MG63 (cell line): ENCODE measurements at places on chromosomes 5 and 9.

DNA sequence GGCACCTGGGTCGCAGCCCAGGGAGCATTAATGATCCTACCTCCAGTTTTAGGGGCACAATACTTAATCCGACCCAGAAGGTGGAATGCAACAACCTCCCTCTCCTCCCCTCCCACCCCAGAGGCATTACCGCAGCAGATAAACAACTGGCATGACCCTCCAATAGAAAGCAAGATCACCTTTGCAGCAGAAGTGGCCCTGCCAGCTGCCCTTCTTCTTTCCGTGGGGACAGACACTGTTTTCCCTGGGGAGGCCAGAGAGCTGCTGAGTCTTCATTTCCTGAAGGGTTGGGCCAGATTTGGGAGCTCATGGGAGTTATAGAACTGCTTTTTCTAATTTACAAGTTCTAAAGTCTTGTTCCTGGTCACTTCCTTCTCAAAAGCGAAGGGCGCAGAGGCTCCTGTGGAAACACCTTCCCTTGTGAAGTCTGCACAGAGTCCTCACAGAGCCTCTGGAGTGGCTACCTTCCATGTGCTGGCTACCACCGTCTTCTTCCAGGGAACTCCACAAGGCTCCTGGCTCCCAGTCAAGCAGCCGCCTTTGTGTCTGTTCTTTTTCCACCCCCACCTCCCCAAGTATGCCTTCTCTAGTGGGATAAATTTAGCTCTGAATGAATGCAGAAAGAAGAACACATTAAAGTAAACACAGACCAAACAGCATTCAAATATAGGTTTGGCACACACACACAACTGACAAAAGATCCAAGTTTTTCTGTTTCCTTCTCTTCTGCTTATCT lies 8.0 kb upstream of the PALM2AKAP2 start:
- peak; percentile 45 for DNase-seq

GRCh38 chr9:117189121-117189520 lies 225.7 kb downstream of the ASTN2 start:
- DNase-seq, result no peak

GRCh38 chr5:180441564-180442051 lies 52.6 kb upstream of the CNOT6 start:
- DNase-seq, result peak; percentile 26

DNA sequence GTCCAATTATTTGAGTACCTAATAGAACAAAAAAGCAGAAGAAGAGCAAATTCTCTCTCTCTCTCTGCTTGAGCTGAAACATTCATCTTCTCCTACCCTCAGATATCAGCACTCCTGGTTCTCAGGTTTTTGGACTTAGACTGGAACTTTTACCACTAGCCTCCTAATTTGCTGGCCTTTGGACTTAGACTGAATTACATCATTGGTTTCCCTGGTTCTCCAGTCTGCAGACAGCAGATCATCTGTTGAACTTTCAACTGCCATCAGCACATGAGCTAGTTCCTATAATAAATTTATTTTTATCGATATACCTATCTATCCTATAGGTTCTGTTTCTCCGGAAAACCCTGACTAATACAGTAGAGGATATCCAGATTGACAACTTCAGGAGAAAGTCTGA lies 208.9 kb upstream of the GAS1 start:
- no peak for DNase-seq

- no peak for DNase-seq
Measured at GRCh38 chr9:16485575-16486321, 384.7 kb downstream of the BNC2 start.

- no peak for DNase-seq
Measured at GRCh38 chr9:4727593-4727992, 13.4 kb downstream of the AK3 start.

DNA sequence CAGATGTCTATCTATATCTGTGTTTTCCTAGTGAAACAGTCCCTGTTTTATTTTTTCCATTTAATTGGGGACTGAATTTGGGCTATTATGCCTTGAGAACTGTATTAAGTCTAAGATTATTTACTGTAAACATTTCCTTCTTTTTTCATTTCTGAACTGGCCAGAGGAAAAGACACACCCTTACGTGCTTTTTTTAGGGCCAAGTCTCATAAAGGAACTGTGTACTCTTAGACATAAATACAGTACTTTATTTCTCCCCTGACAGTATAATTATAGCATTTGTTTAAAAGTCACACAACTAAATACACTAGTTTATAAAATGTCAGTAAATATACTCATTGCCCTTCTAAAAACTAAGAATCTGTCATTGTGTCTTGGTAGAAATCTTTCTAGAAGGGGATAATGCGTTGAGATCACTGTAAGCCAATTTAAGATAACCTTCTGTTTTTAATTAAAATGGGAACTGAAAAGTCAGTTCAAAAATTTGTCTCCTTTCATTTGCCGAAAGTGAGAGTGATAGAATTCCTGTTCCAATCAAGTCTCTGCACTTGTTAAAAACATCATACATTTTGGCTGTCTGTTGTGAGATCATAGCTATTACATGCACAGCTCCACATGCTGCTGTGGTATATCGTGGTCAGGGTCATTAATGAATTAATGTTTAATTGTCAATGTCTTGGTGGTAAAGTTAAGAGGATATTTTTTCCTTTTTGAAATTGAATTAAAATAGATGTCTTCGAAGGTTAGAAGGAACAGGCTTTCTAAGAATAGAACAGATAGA lies 132.1 kb downstream of the FOCAD start:
- no peak for DNase-seq

DNA sequence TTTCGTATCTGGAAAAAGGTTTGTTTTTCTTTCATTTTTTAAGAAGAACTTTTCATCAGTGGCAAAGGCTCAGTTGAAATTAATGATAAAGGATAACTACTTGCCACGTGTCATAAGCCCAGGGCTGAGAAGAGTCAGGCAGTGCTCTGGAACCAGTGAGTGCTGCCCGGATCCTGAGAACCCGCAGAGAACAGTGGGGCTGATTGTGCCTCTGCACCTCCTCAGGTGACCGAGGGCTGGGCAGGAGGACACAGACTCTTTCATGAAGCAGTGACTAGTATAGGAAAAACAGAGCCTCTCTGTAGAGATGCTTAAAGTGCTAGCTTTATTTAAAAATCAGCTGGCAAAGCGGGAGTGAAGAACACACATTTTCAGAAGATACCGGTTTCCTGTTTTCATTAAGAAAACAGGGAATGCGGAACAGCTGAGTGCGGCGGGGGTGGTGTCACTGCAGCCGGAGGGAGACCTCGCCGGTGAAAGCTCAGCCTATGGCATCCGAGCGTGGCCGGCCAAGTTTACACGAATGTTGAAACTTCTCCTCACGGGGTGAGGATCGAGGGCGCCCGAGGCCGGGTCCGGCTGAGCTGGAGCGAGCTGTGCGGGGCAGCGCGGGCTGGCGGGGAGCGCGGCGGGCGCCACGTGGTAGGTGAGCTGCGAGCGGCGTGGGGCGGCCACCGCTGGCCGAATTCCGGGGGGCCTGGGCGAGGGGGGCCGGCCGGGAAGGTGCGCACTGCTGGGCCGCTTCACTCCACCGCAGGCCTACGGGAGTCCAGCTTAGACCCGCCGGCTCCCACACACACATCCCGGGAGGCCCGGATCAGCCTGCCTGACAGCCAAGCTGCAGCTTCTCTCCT lies 134.7 kb upstream of the DMRT1 start:
- peak; percentile 77 for DNase-seq

GRCh38 chr5:65961633-65962032 lies 35.3 kb downstream of the ERBIN start:
- DNase-seq, result no peak

GRCh38 chr5:16431490-16431889 lies 34.1 kb downstream of the ZNF622 start:
- DNase-seq, result no peak

DNA sequence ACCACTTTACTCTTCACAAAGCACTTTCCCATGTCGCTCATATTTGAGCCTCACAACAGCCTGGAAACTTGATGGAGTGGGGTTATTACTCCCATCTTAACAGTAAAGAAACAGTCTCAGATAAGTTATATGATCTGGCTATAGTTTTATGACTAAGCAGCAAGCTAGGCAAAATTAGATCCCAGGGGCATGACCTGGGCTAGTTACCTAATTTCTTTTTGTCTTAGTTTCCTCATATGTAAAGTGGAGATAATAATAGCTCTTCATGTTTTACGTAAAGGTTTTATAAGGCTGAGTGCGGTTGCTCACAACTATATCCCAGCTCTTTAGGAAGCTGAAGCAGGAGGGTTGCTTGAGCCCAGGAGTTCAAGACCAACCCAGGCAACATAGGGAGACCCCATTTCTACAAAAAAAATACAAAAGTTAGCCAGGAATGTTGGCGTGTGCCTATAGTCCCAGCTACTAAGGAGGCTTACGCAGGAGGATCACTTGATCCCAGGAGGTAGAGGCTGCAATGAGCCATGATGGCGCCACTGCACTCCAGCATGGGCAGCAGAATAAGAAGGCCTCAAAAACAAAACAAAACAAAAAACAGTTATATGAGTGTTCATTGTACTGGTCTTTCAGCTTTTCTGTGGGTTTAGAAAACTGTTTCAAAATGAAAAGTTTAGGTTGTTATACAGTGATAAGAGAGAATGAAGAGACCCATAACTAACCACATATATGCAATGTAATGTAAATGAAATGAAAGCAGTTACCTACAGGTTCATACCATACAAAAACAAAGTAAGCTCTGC lies 6.5 kb upstream of the PLIN2 start:
- DNase-seq, result no peak

DNA sequence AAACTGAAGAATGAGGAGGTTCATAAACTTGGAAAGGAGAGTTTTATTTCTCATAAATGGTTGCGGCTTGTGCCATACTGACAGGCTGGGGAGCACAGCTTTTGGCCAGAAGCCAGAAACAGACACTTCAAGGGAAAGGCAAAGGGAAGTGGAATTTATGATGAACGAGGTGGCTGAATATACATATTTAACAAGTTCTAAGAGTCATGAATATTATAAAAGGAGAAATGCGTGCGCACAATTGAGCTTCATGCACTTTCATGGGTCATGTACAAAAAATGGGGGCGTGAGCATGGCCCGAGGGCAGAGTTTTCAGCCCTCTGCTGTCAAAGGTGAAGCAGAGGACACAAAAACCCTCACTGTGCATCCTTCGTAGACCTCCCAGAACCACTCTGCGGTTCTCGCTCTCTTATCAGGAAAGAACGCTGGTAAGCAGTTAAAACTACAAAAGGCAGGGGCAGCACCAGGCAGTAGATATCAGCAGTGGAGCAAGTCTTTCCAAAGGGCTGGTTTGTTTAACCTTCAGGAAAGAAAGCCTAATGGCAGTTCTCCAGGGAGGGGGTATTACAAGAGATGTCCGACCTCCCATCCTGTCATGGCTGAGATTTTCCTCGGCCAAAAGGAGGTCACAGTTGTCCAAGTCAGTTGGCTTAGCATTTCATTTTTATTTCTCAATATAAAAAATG lies 29.0 kb downstream of the AUH start:
- DNase-seq, result no peak

DNA sequence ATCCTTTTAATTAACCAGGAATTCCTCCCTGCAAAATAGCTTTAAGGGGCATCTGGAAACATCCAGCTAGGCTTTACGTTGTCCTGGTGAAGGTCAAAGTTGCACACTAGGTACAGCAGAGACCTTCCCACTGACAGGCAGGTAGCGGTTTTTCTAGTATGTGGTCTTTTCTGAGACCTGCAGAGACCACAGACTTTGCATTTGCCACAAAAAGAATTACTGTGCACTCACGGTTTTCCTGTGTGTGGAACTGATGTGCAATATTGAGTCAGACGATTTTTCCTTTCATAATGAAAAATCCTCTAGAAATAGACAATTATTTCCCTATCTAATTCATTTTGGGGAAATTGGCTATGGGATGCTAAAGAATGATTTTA lies 417.0 kb upstream of the ADAMTSL1 start:
- DNase-seq, result no peak

DNA sequence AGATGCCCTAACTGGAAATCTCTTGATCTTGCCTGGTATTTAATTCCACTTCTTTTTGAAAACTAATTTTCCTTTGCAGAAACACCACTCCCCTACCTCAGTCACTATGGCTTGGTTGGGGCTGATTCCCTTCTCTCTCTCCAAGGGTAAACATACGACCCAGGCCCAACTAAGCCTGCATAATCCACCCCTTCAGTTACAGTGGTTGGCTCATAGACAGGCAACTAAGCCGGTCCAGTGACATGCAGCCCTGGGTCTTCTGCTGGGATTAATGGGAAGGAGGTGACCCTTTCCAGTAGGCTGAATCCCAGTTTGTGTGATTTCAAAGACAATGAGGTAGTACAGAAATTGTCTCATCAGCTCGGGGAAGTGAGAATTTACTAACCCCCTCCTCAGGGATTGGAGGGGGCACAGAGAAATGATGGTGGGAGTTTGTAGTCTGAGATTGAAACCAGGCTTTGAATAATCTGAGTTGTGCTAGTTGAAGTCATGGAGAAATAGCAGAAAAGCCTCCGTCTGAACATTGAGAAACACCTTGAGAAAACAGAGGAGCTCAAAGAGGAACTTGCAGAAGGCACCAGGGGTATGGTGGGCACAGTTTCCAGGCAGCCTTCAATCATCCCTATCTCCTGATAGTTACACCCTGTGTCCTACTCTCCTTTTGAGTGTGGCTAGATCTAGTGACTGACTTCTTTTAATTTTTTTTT lies 148.9 kb downstream of the GCNT1 start:
- no peak for DNase-seq

DNA sequence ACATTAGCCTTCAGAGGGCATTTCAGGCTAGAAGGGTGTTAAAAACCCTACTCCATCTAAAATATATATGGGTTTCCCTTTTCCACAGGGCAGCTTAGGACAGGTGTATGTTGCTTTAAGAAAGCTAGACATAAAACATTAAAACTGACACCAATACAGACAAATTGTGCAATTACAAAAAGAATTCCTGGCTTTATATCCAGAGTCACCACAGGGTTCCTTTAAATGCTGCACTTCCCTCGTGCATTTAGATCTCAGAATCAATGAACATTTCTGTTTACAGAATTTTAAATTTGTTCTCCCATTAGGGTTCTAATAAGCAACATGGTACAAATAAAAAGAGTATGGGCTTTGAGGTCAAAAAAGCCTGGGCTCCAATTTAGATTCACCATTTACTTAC lies 170.2 kb downstream of the MAPKAP1 start:
- DNase-seq, result no peak

DNA sequence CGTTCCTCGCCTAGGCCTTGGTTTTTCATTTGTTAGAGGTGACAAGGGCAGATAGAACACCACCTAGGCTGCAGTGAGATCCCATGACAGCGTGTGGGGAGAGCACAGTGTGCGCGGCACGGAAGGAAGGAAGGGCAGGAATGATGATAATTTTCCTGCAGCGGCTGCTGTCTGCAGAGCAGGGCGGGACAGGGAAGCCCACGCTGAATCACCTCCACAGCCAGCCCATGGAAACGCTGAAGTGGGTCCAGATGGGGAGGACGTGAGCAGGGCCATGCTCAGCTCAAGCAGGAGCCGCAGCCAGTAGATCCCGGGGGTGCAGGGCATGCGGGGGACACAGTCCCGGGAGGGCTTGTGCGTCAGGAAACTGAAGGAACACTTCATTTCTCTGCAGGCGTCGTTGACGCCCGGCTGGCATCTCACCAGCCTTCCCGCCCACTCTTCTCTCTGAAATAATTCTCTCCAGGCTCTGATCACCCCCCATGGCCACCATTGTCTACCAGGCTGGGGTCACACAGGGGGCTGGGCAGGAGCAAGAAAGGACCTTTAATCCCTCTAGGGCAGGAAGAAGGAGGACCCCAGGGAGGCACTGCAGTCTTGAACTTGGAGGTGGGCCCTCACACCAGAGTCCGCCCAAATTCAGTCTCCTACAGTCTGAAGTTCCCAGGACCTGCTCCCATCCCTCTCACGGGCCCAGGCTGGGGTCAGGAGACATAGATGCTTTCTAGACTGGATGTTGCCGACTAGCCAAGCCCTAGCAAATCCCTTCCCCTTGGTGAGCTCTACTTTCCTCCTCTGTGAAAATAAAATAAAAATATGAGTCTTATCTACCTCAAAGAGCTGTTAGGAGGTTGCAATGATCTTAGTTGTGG lies 20.9 kb upstream of the SYNPO start:
- no peak for DNase-seq

GRCh38 chr5:147621016-147621415 lies 111.1 kb upstream of the DPYSL3 start:
- no peak for DNase-seq
